ENCODE measurements at places on chromosomes 7 and 10.

DNA sequence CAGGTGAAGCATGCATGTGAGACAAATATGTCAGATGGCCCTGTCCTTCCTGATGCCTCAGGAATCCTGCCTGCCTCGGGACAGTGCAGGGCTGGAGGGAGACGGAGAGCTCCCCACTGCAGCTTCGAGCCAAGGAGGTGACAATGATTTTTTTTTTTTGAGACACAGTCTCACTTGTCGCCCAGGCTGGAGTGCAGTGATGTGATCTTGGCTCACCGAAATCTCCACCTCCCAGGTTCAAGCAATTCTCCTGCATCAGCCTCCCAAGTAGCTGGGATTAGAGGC, 68.8 kb downstream of the OAT start:
- DNase-seq, result no peak

GRCh38 chr10:84084342-84084741, 55.0 kb upstream of the GHITM start:
- DNase-seq, result no peak

GRCh38 chr10:12103802-12104201, 25.7 kb upstream of the SEC61A2 start:
- no peak for DNase-seq

DNA sequence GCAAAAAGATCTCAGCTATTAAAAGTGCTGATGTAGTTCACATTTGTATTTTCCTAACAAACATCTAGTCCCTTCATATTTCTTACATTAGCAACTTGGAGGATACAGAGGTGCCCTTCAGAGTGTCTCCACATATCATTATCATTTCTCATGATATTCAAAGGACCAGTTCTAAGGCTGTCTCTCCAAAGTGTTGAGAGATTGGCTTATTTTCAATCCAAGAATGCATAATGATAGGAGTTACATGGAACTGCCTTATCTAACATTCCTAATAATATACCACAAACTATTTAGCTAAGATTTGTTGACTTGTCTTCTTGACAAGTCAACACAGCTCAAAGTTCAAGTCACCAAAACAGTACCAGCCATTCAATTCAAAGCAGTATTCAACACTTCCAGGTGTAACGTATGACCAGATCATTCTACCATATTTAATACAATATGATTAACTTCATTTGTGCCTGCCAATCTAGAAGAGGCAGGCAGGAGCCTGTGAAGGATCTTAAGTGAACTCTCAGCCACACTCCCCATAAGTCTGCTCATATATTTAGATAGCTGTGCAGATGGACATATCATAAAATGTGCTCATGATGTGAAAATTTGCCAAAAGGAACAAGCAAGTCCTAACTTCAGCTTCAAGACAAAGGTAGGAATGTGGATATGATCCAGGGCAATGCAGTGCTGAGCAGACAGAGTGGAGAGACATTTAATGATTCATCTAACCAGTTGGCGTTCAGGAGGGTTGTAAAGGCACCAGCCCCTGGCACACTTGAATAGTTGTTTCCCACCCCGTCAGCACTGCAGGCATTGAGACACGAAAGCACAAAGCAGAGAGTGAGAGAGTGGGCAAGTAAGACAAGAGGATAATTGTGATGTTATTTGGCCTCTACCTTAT, 108.3 kb downstream of the MTERF1 start:
- DNase-seq, result no peak

- no peak for DNase-seq
These were observed 40.9 kb upstream of the PDLIM1 start for GRCh38 chr10:95331596-95332130.

DNA sequence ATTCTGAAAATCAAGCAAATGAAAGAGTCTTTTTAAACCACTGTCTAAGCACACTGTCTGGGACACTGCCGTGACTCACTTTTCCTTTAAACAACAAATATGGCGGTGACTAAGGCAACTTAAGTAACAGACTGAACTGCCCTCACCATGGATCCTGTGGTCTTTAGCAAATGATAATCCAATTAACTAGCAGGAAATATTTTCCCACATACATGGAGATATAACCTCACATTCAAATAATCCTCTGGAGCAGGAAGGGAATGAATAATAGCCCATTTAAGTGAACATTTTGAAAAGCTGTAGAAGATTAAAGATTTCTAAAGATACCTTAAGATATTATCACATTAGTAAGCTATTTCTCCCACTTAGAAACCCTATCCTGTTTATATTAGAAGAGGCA, 40.3 kb upstream of the LRRC17 start:
- DNase-seq, result no peak

DNA sequence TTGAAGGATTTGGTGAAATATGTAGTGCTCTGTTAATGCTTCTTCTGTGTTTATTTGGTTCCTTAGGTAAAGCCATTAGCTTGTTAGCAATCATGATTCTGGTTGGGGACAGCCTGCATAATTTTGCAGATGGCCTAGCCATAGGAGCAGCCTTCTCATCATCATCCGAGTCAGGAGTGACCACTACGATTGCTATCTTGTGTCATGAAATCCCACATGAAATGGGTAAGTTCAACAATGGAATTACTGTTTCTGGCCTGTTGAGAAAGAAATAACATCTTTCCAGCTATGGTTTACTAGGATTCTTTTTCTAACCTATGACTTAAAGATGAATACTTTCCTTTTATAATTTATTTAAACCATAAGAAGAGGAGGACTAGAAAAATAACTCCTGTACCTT, 48.9 kb downstream of the SLC39A12 start:
- no peak for DNase-seq

- DNase-seq, result no peak
These were observed 119.2 kb upstream of the PCBD1 start for GRCh38 chr10:71007516-71007915.

DNA sequence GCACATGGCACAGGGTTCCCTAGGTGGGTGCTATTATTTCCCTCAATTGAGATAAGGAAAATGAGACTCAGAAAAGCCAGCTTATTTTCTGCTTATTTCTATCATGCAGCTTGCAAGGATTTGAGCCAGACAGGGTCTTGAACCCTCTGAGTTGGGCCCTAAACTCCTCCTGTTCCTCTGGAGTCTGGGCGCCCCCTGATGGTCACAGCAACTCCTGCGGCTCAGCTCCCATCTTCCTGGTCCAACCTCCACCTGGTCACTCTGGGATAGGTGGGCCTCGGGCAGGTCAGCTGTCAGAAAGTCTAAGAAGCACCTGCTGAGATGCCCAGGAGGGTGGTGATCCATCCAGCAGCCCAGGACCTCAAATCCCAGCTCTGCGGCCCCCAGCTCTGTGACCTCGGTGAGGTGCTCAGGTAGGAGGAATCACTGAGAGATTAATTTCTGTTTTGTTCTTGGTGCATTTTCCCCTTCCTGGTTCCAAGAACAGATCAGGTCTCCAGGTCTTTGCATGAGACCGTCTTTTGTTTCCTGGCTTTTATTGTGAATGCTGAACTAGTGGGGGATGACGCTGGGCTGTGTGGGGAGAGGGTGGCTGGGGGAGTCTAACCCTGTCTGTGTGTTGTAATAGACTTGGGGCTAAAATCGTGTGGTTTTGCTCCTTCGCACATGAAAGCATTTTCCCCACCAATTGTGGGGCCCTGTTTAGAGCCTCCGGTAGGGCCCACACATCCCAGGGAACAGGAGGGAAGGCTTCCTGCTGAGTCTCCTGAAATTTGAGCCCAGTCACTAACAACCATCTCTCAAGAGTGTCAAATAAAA, 32.8 kb downstream of the TMEM130 start:
- peak; percentile 77 for DNase-seq

GRCh38 chr7:99428972-99429566, 9.5 kb downstream of the PTCD1 start:
- no peak for DNase-seq

GRCh38 chr7:15853832-15854470, 167.5 kb upstream of the MEOX2 start:
- DNase-seq, result no peak

GRCh38 chr10:4514445-4515108, 311.4 kb upstream of the AKR1E2 start:
- DNase-seq, result no peak

Measured in NCI-H2171 (cell line).